ENCODE measurements at places on chromosomes 11 and 22. TPM values are rescaled to one million over a fixed set of nuclear protein-coding genes. Genes with fewer than 3 reads are reported as not detected.

- no peak overlapping the region for H3K4me3 ChIP-seq
- H3K4me1 ChIP-seq = no peaks in the 10 kb centered on the region
- H3K27me3 ChIP-seq = peaks cover 24% of the 10 kb centered on the region
- H3K27ac ChIP-seq = no peak overlapping the region
- DNase-seq = no peak
These were observed 17.4 kb upstream of the ANO1 start for GRCh38 chr11:70060611-70061293.

DNA sequence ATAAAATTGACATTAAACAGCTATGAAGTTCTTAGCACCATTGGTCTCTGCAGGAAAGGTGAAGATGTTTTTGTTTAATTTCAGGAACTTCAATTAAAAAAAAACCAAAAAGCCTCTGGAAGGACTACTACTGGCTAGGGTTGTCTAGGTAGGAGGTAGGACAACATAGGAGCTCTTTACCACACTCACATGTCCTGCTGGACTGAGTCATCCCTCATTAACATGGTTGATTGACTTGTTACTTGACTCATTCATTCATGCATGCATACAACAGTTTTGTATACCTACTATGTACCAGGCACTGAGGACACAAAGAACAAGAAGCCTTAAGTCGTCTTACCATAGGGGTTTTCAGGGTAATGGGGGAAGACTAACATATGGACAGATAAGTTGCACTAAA lies 216.9 kb upstream of the ARHGAP20 start:
- H3K27ac ChIP-seq = no peak overlapping the region
- DNase-seq = no peak
- H3K36me3 ChIP-seq = no peaks in the 10 kb centered on the region
- H3K4me1 ChIP-seq = no peaks in the 10 kb centered on the region
- no peaks in the 10 kb centered on the region for H3K27me3 ChIP-seq

DNA sequence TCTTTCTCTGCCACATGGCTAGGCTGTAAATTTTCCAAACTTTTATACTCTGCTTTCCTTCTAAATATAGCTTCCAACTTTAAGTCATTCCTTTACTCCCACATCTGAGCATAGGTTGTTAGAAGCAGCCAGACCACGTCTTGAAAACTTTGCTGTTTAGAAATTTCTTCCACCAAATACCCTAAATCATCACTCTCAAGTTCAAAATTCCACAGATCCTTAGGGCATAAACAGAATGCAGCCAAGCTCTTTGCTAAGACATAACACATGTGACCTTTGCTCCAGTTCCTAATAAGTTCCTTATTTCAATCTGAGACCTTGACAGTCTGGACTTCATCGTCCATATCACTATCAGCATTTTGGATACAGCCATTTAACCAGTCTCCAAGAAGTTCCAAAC lies 749.9 kb downstream of the METTL15 start:
- no peak overlapping the region for H3K4me3 ChIP-seq
- no peak overlapping the region for H3K27ac ChIP-seq

GRCh38 chr11:2929531-2929949 lies 320 bp upstream of the PHLDA2 start:
- DNase-seq = peak; percentile 83
- H3K4me1 ChIP-seq = peaks cover 48% of the 10 kb centered on the region
- no peaks in the 10 kb centered on the region for H3K36me3 ChIP-seq
- H3K27ac ChIP-seq = peak overlapping the region; percentile 56

- no peak overlapping the region for H3K27ac ChIP-seq
- no peaks in the 10 kb centered on the region for H3K27me3 ChIP-seq
- peaks cover 19% of the 10 kb centered on the region for H3K4me1 ChIP-seq
- no peak overlapping the region for H3K4me3 ChIP-seq
- no peaks in the 10 kb centered on the region for H3K36me3 ChIP-seq
These were observed 4.9 kb downstream of the SSH3 start for GRCh38 chr11:67308031-67308866.

DNA sequence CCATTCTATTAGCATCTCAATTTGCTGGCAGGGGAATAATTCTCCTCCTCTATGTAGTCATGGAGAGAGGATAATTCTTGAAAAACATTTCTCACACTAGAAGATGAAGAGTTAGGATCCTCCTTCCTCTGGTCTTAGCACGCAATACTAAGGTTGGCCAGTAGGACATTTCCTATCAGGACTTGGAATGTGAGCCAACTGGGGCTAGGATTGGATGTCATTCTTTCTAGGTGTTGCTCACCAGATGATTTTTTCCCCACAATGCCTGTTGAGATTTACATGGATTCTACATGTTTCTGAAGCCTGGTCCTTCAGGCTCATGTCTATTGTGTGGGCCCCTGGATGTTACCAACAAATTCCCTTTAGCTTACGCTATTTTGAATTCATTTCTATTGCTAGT lies 28.0 kb downstream of the SLN start:
- no peak overlapping the region for H3K4me3 ChIP-seq
- H3K36me3 ChIP-seq = no peaks in the 10 kb centered on the region
- no peak overlapping the region for H3K27ac ChIP-seq
- H3K4me1 ChIP-seq = no peaks in the 10 kb centered on the region
- no peak for DNase-seq
- peaks cover 12% of the 10 kb centered on the region for H3K27me3 ChIP-seq

DNA sequence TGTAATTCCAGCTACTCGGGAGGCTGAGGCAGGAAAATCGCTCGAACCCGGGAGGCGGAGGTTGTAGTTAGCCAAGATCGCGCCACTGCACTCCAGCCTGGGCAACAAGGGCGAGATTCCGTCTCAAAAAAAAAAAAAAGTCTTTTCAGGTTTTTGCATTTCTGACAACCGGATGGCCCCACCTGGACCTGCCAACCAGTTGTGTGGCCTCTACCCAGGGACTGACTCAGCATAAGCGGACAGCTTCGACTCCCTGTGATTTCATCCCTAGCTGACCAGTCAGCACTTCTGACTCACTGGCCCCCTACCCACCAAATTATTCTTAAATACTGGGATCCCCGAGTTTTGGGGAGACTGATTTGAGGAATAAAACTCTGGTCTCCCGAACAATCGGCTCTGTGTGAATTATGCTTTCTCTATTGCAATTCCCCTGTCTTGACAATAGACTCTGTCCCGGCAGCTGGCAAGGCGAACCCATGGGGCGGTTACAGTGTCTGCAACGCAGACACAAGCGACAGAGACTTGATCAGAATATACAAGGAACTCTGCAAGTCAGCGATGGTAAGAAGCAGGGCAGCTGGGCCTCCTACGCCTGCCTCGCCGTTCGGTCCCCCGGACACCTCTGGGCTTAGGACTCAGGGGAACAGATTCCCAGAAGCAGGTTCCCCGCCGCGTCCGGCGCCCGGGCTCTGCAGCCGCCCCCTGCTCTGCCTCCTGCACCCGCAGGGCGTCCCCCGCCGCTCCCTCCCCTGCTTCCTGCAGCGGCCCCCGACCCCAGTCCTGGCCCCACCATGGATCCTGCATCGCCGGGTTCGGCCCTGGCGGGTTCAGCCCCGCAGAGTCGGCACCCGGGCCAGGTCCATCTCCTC lies 741 bp upstream of the TALDO1 start:
- H3K36me3 ChIP-seq = no peaks in the 10 kb centered on the region
- no peak overlapping the region for H3K27ac ChIP-seq
- peak; percentile 32 for DNase-seq
- H3K27me3 ChIP-seq = no peaks in the 10 kb centered on the region
- peaks cover 12% of the 10 kb centered on the region for H3K4me1 ChIP-seq
- peak overlapping the region; percentile 94 for H3K4me3 ChIP-seq

- H3K4me1 ChIP-seq = peaks cover 7% of the 10 kb centered on the region
- H3K27me3 ChIP-seq = no peaks in the 10 kb centered on the region
- H3K36me3 ChIP-seq = peaks cover 10% of the 10 kb centered on the region
- no peak for DNase-seq
These were observed 37.8 kb downstream of the MRE11 start for GRCh38 chr11:94455861-94456260.

- H3K27me3 ChIP-seq = no peaks in the 10 kb centered on the region
- H3K27ac ChIP-seq = no peak overlapping the region
- no peaks in the 10 kb centered on the region for H3K36me3 ChIP-seq
- DNase-seq = no peak
- H3K4me1 ChIP-seq = no peaks in the 10 kb centered on the region
These were observed 12.1 kb downstream of the BBOX1 start for GRCh38 chr11:27052668-27053067.

DNA sequence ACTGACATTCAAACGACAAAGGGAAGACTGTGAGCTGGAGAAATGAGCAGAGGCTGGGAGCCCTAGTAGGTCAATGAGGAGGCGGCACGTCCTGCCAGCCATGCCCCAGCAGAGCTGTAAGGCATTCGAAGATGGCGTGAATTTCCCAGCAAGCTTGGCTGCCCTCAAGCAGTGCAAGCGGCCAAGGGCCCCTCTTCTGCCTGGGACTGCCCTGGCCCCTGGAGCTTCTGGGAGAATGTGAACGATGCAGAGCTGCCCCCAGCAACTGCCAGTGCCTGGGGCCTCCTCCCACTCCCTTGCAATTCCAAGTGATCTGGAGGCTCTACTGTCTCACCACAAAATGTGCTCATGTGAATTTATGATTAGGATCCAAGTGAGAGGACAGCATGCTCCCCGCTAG lies 4.3 kb downstream of the PPM1F start:
- no peak overlapping the region for H3K27ac ChIP-seq
- DNase-seq = no peak
- H3K4me3 ChIP-seq = no peak overlapping the region
- H3K36me3 ChIP-seq = peaks cover 3% of the 10 kb centered on the region
- H3K4me1 ChIP-seq = peaks cover 31% of the 10 kb centered on the region
- no peaks in the 10 kb centered on the region for H3K27me3 ChIP-seq

DNA sequence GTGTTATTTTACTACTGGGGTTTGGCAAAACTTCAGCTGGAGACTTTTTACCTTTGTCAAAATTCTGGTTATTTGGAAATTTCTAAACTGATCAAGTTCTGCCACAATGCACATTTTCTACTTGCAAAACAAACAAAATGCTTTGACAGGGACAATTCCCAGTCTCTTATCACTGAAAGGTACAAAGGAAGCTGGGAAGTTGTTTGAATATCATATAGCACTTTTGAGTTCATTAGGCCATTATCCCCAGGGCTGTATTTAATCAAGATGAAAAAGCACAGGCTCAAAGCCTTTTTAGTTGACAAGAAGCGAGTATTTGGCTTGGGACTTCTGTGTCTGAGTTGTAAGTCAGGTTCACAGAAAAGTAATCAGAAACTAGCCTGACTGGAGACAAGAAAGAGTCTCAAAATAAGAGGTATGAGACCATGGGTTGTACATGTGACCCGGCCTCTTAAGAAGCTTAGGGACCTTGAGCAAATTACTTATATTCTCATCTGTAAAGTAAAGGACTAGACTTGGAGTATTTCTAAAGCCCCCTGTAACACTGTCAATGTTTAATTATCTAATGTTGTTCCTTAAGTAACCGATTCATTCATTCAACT lies 2.9 kb upstream of the HORMAD2 start:
- no peak for DNase-seq
- peaks cover 20% of the 10 kb centered on the region for H3K4me1 ChIP-seq
- peaks cover 17% of the 10 kb centered on the region for H3K27me3 ChIP-seq
- no peaks in the 10 kb centered on the region for H3K36me3 ChIP-seq

DNA sequence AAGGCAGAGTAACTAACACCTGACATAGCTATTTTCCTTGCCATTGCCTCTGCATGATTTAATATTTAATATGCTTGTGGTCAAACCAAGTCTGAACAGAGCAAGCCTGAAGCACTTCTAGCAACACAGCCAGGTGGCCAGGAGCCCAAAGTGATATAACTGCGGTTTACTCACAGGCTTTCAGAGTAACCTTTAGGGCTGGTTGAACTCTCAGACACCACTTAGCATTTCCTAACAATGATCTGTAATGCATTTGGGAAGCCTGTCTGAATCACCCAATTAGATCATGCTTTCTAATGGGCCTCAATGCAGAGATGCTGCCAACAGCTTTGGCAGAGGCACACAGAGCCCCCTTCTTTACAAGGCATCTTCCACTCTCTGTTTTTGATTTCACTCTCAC lies 96.1 kb downstream of the FDX1 start:
- peaks cover 2% of the 10 kb centered on the region for H3K36me3 ChIP-seq
- H3K4me3 ChIP-seq = no peak overlapping the region
- peaks cover 5% of the 10 kb centered on the region for H3K4me1 ChIP-seq

GRCh38 chr11:441043-441417 lies 781 bp downstream of the ANO9 start:
- no peak for DNase-seq
- no peaks in the 10 kb centered on the region for H3K27me3 ChIP-seq
- H3K36me3 ChIP-seq = no peaks in the 10 kb centered on the region
- peak overlapping the region; percentile 70 for H3K4me3 ChIP-seq
- H3K4me1 ChIP-seq = peaks cover 16% of the 10 kb centered on the region

GRCh38 chr11:72543849-72544542 lies 109.7 kb upstream of the CLPB start:
- H3K4me1 ChIP-seq = no peaks in the 10 kb centered on the region
- H3K27me3 ChIP-seq = peaks cover 17% of the 10 kb centered on the region
- no peak for DNase-seq
- no peak overlapping the region for H3K4me3 ChIP-seq

DNA sequence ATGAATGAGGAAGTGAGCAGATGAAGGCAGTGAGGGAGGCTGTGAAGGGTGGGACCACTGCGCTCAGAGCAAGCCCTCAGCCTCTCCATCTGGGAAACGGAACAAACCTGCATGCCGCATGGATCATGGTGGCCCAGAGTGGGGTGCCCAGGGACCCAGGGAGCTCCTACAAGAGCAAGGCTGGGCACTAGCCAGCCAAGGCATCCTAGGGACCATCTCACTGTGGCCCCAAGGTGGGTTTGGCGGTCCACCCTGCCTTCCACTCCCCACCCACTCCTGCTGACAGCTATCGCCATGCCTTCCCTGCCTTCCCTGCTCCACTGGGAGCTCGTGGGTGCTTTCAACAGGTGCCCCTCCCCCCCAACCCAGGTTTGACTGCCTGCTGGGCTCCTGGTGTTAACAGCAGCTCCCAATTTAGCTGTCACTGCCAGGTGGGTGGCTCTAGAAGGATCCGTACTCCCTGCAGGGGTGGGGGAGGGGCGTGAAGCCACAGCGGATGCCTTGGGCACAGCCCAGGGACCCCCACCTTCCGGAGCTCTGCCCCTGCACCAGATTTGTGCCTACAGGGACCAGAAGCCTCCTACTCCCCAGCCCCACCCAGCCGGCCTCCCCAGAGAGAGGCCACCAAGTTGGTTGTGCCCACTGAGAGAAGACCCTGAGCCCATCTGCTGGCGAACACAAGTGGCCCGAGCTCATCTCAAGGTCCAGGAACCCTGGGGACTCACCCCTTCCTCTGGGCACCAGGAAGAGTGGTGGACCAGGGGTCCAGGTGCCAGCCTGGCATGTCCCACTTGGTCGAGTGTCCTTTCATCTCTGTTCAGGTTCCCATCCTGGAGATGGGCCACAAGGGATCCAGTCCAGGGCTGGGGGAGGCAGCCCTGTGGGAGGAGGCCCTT lies 29.7 kb upstream of the PRODH start:
- H3K27me3 ChIP-seq = peaks cover 7% of the 10 kb centered on the region
- no peak for DNase-seq
- no peaks in the 10 kb centered on the region for H3K36me3 ChIP-seq

The APOBEC3C gene
- total RNA-seq = 143 TPM

The PRG2 gene
- 5.2 TPM for total RNA-seq

The CADM1 gene
- 2.1 TPM for total RNA-seq

The MPEG1 gene
- total RNA-seq = not detected

The POU2F3 gene
- total RNA-seq = 0.14 TPM

The MS4A6A gene
- not detected for total RNA-seq

The SPDYC gene
- total RNA-seq = not detected

The TTC38 gene
- 16.5 TPM for total RNA-seq

The PRMT3 gene
- total RNA-seq = 35.5 TPM

The OR5P2 gene
- total RNA-seq = not detected

The PRRG4 gene
- total RNA-seq = 0.29 TPM

The MS4A15 gene
- not detected for total RNA-seq

The INPP5J gene
- total RNA-seq = 0.37 TPM

The PNPLA5 gene
- not detected for total RNA-seq

The P2RY2 gene
- total RNA-seq = not detected

The ESRRA gene
- 42.4 TPM for total RNA-seq

The RIC3 gene
- total RNA-seq = 17.8 TPM

The MIOX gene
- 5.2 TPM for total RNA-seq

Data from activated T-cell treated with anti-CD3 and anti-CD28 coated beads, Interleukin-2, amount 50 U/mL, for 72 hours (primary cell).